ENCODE measurements at places on chromosomes 1 and 21. TPM values are rescaled to one million over a fixed set of nuclear protein-coding genes. Genes with fewer than 3 reads are reported as not detected.

Gene FASLG
- not detected for total RNA-seq

DNA sequence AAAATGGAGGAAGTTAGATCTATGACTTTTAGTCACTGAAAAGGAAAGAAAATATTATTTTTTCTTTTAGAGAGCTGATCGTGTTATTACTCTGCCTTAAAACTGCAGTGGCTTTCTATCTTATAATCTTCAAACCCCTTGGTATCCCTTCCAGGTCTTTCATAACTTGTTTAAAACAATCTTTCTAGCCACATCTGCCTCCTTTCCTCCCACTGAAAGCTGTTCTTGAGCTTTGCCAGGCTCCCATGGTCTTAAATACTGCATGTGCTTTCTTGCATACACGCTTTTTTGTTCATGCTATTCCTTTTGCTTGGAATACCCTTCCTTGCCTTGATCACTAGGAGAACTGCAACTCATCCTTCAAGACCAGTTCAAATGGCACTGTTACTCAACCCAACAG lies 65.9 kb upstream of the GADD45A start:
- DNase-seq, result peak; percentile 74

DNA sequence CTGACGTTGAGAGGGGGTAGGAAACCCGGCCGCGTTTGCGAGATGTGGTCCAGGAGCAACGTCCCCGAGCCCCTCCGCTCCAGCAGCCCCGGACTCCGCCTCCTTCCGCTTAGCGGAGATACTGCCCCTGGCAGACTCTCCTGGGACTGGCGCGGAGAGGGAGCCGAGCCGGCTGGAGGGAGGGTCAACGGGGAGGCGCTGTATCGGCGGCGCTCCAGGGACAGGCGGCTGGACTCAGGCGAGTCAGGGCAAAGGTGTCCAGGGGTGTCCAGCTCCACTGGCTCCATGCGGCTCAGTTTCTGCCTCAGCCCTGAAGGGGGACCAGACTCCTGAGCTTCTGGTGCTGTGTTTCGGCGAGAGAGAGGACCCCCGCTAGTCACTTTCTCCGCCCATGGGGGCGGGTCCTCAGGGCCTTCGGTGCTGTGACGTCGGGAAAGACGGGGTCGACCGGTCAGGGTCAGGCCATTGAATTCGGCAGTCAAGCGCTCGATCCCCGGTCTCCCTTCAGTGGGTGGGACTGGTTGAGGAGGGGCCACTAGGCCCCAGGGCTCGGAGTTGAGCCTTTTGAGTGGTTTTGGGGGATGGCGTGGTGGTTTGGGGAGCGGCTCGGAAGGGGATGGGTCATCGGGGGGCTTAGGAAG lies 2.8 kb upstream of the LIX1L start:
- DNase-seq, result peak; percentile 49

GRCh38 chr1:109873278-109874175 lies 37.1 kb upstream of the CSF1 start:
- DNase-seq, result peak; percentile 82

DNA sequence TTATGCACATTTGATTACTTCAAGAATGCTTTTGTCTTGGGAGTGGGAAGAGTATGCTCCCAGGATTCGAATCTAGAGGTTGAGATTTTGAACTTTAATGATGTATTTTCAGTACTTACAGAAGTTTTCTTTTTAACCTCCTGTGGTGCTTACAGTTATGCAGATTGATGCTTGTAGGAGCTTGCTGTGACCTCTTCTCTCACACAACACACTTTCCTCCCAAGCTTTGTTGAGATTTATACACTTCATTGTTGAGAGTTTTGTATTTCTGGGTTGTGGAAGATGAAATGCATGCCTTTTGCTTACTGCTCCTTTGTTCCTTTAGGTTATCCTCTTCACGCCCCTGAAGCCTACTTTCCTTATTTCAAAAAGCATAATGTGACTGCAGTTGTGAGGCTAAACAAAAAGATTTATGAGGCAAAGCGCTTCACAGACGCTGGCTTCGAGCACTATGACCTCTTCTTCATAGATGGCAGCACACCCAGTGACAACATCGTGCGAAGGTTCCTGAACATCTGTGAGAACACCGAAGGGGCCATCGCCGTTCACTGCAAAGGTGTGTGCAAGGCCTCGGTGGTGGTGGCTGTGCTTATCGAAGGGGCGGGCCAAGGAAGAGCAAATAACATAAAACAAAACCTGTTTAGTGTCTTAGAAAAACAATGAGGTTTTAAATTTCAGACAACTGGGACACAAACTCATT lies 75.5 kb upstream of the GPR88 start:
- no peak for DNase-seq
